COLO829 (cell line): ENCODE measurements at places on chromosomes 12 and 14.

DNA sequence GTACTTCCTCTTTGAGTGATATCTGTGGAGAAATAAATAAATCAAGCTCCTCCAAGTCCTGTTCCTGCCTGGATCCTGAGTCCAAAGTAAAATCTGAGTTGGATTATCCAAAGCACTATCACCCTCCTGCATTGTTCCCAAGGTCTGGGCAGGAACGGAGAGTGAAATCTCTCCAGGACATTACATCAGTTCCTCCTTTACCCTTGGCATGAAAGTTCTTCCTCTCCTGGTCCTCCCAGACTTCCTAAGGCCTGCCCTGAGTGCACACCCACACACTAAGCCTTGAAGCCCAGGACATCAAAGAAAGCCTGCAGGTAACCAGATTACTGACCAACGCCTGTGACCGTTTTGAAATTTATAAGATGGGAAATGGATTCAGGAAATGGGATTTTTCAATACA is 206.8 kb upstream of the BCL2L14 start:
- DNase-seq = no peak

- DNase-seq = peak; percentile 38
Measured at GRCh38 chr12:124259154-124260066, 35.5 kb upstream of the RFLNA start.

DNA sequence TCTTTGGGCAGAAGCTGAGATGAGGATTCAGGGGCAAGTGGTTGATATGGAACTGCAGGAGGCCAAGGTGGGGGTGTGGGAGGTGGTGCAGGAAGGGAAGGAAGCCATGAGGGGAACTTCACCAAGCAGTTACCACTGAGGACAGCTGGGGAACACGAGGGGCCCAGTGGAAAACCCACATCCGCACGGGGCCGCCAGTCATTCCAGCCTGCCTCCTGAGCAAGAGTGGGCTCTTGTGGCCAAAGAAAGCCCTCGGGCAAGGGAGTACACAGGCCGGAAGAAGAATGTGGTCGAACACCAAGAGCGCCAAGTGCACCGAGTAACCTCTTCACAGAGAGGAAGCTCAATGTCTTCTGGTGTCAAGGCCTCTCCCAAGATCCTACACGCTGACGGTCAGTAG is 252.2 kb upstream of the FOXN3 start:
- DNase-seq = no peak

DNA sequence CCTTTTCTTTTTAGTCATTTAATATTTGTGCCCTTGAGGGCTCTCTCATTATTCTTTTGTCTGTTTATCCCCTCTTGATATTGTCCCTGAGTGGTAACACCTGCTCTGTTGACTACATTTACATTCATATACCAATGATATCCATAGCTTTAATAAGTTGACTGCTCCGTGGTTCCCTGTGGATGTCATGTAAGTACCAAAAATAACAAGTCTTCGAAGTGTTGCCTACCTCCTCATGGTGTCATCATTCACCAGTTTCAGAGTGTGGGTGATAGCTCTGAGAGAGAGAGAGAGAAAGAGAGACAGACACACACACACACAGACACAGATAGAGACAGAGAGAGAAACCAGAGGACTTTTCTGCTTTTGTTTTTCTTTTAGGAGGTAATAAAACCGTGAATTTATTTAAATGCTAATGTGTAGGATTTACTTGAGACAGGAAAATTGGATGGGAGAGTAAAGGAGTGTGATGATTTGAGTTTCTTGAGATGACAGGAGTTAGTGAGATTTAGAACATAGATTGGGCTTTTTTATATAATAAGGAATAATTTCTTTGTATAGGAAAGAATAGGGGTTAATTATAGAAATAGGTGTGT is 52.2 kb downstream of the PAPOLA start:
- DNase-seq = no peak

DNA sequence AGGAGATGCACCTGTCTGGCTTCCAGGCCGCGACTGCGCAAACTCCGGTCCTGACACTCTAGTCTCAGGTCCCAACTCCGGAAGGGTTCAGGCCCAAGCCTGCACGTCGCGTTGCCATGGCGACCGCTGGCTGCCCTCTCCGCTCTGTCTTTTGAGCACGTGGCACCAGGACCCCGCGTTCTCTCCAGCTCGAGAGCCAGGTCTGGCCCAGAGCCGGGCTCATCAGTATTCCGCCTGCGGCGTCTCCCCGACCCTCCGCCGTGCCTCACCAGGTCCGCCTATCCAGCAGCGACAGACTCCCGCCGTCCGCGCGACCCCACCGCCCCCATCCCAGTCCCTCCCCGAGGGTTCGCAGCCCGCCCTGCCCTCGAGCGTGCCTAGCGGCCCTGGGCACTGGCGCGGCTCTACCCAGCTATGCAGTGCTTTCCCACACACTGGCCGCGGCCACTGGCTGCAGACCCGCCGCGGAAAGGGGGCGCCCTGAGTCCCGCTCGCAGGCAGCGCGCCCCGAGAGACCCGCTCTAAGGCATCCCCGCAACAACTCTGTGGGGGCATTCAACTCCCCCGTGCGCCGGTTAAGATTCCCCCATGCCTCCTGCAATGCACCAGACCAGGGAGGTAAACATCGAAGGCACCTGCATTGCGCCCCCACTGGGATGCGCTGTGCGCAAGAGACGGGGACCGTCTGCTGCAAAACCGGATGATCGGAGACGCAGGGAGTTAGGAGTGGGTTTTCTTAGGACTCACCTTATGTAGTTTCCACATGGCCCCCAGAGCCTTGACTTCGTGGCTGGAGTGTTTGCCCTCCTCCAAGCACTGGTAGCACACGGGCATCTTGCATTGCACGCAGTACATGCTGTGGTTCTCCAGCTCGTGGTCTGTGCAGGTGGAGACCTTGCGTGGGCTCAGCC is 1.3 kb downstream of the TRIM9 start:
- no peak for DNase-seq

DNA sequence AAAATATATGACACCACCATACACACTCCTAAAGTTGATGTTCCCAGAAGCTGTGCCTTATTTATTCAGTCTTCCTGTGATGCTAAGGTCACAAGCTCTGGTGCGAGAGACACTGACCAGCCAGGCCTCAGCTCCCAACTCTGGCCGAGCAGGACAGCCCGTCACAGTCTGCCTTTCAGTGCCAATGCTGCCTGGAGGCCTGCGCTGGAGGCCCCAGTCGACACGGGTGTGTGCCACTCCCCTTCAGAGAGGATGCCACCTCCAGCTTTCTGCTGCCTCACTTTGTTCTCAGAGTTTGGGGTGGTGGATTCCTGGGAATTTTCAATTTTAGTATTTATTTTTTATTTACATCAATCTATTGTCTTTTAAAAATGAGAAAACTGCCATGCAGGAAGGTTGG is 7.3 kb upstream of the PAPLN start:
- DNase-seq = no peak

GRCh38 chr12:1206118-1206734 is 215.2 kb downstream of the ERC1 start:
- DNase-seq = no peak

- no peak for DNase-seq
Measured at GRCh38 chr12:58592475-58593207, 327.7 kb downstream of the LRIG3 start.

DNA sequence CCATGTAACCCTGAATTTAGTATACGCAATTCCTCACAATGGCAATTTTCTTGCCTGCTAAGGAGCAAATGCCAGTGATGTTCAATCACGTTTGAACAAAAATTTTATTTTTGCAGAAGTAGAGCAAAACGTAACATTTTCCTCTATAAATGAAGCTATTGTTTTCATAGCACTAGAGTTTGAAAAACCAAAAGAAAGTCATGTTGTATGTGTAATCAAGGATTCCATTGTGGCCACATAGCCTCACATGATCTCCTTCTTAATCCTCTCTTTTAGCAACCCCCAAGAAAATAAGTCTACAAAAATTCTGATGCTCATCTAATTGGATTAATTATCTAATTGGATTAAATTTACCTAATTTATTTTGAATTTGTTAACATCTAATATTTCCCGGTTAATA is 1217.4 kb upstream of the FLRT2 start:
- peak; percentile 61 for DNase-seq

DNA sequence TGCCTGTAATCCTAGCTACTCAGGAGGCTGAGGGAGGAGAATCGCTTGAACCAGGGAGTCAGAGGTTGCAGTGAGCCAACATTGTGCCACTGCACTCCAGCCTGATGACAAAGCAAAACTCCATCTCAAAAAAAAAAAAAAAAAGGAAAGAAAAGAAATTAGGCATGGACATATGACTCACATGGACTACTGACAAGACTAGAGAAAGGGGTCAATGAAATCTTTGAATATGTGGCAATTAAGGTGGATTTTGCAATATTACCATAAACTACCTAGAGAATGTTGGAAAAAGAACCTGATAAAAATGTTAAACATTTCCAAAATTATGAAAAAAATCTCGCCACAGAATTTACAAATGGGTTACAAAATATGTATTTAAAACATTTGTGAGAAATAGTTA is 873.6 kb downstream of the C12orf50 start:
- DNase-seq = no peak

GRCh38 chr12:3005736-3006135 is 46.5 kb downstream of the TEAD4 start:
- DNase-seq = no peak

GRCh38 chr12:7068240-7068993 is 7.9 kb downstream of the C1S start:
- DNase-seq = no peak

- no peak for DNase-seq
Measured at GRCh38 chr12:52585946-52586345, 12.3 kb upstream of the KRT74 start.

DNA sequence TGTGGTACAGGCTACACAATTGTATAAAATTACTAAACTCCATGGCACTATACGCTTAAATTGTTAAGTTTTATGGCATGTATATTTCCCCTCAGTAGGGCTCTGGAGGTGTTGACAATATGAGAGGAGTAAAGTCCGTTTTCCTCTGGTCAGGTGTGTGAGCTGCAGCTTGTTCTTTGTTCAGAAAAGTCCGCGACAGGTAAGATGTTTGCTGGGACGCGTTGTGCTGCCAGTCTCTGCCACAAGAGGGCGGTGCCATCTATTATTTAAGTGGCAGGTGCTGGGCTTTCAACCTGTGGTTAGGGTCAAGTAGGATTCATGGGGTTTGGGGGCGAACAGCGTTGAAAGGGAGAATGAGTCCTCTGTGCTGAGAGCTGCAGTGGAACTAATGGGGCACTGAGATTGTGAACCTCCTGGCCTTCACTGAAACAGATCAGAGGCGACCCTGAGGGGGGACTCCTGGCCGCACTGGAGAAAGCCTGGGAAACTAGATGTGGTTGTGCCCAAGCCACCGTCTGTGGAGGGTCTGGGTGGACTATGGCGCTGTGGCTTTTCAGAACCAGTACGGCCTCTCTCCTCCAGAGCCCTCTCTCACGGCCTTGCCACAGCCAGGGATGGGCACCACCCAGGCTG is 179.0 kb downstream of the SLC15A4 start:
- no peak for DNase-seq

- no peak for DNase-seq
Measured at GRCh38 chr12:11837216-11837934, 187.9 kb downstream of the ETV6 start.

- DNase-seq = no peak
Measured at GRCh38 chr14:100291305-100292075, 14.8 kb downstream of the SLC25A29 start.

GRCh38 chr12:43011383-43011926 is 421.9 kb upstream of the PRICKLE1 start:
- DNase-seq = no peak

DNA sequence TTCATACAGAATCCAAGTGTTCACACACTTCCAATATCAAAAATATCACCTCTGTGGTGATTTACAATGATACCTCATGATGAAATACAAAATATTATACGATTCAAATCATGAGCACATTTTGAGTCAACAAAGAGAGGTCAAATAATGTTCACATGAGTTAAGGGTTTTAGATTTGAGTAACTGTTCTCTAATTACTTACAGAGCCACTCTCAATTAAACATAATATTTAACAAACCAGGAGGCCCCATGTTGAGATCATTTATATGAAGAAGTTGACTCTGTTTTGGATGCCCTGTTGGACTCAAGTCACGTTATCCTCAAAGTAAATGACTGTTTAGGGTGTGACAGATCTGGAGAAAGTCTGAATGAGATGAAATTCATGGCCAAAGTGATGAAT is 53.5 kb downstream of the NUAK1 start:
- DNase-seq = no peak

DNA sequence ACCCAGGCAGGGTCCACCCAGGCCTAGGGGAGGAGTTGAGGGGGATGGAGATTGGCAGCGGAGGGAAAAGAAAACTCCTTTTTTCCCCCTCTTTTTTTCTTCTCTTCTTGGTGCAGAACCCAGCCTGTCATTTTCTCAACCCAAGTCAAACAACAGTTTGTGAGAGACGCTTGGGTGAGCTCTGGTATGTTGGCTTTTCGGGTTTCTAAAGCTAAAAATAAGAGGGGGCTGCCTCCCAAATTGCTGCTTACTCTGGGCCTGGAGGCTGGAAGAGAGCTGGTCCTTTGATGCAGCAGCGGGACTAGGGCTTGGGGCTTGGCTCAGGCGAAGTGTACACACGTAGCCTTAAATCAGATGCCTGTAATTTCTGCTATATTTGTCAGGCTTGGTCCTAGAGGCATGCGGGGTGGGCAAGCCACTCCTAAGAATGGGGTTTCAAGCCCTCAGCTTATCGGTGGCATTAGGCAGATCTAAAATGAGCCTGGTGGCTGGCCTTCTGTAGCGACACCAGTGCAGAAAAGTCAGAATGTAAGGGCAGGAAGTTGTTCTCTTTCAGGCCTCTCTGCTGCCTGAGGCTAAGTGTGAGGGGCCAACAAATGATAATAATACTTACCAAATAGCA is 816 bp upstream of the SLC8A3 start:
- DNase-seq = no peak

GRCh38 chr14:64467566-64467965 is 2.3 kb downstream of the AKAP5 start:
- no peak for DNase-seq

DNA sequence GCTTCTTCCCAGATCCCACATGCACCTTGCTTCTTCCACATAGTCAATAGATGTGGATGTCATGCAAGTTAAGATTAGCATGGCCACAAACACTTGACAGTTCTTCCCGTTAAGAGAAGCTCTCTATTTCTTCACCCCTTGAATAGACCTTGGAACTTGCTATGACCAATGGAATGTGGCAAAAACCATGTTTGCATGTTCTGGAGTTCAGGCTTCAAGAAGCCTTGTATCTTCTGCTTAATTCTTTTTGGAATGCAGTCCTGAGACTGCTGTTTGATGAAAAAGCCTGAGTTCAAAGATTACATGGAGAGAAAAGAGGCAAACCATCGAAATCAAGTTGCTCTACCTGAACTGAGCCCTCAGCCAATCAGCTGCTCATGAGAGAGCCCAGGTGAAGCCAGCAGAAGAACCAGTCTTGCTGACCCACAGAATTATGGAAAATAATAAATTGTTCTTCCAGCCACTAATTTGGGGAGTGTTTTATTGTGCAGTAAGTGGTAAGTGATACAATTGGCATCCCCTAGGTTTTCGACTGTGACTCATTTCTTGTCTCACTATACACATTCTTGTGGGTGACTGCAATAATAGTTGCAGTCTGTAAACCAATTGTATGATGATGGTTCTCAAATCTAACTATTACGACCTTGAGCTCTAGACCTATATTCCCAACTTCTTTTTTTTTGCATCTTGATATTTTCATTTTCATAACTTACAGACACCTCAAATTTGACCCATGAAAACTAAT is 12.6 kb downstream of the RASSF9 start:
- no peak for DNase-seq

- no peak for DNase-seq
Measured at GRCh38 chr12:79326663-79327062, 364.1 kb downstream of the PAWR start.

GRCh38 chr14:63896278-63896720 is 43.5 kb downstream of the SYNE2 start:
- DNase-seq = peak; percentile 11

GRCh38 chr12:56721721-56722120 is 3.4 kb downstream of the NACA start:
- no peak for DNase-seq
